ENCODE measurements at places on chromosomes 2 and 18. TPM values are rescaled to one million over a fixed set of nuclear protein-coding genes. Genes with fewer than 3 reads are reported as not detected.

DNA sequence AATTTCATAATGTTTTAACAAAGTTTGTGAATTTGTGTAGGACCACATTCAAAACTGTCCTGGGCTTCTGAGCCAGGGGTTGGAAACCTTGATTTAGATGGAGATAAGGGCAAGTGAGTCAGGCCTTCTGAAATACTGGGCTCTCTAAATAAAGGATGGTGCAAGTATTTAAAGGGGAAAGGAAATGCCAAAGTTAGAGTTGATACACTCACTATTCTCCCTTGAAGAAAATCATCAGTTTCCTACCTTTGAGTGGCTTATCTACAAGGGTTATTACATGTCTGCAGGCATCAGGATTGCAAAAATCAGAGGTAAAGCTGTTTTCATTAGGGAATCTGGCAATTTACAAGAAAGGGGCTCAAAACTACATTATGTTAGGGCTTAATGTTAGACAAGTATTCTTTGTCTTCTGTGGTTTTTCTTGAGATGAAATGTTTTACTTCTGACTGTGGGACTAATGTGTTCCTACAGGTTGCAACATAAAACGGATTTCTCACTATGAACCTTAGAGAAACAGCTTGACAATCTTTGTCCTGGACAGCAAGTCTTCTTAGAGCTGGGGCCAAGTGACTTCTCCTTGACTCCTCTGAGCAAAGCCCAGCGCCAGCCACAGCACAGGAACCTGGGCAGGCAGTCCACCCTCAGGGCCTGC lies 31.1 kb downstream of the RNU4ATAC start:
- no peaks in the 10 kb centered on the region for H3K27me3 ChIP-seq
- no peak overlapping the region for H3K27ac ChIP-seq
- H3K4me1 ChIP-seq, result peaks cover 4% of the 10 kb centered on the region
- DNase-seq, result no peak
- no peaks in the 10 kb centered on the region for H3K36me3 ChIP-seq

DNA sequence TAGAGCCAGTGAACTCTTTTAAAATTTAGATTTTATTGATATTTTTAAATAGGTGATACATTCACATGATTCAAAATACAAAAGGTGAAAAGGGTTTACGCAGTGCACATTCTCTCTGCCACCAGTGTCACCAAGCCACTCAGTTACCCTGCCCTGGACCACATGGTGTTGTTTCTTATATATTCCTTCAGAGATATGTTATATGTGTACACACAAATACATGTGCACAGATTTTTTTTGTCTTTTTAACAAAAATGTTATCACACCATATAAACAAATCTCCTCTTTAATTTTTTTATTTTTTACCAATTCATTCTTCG lies 26.2 kb downstream of the SERPINB4 start:
- H3K27ac ChIP-seq, result no peak overlapping the region
- no peaks in the 10 kb centered on the region for H3K4me1 ChIP-seq
- H3K4me3 ChIP-seq, result no peak overlapping the region
- H3K36me3 ChIP-seq, result no peaks in the 10 kb centered on the region
- DNase-seq, result no peak
- H3K27me3 ChIP-seq, result no peaks in the 10 kb centered on the region

- no peak overlapping the region for H3K27ac ChIP-seq
- no peaks in the 10 kb centered on the region for H3K4me1 ChIP-seq
- no peaks in the 10 kb centered on the region for H3K27me3 ChIP-seq
- no peak overlapping the region for H3K4me3 ChIP-seq
Observed at GRCh38 chr2:97675430-97676113, 6.1 kb downstream of the C2orf92 start.

- peaks cover 33% of the 10 kb centered on the region for H3K4me1 ChIP-seq
- H3K36me3 ChIP-seq, result no peaks in the 10 kb centered on the region
- H3K27me3 ChIP-seq, result no peaks in the 10 kb centered on the region
- peak overlapping the region; percentile 68 for H3K27ac ChIP-seq
Observed at GRCh38 chr2:27762951-27763906, 8.3 kb upstream of the MRPL33 start.

DNA sequence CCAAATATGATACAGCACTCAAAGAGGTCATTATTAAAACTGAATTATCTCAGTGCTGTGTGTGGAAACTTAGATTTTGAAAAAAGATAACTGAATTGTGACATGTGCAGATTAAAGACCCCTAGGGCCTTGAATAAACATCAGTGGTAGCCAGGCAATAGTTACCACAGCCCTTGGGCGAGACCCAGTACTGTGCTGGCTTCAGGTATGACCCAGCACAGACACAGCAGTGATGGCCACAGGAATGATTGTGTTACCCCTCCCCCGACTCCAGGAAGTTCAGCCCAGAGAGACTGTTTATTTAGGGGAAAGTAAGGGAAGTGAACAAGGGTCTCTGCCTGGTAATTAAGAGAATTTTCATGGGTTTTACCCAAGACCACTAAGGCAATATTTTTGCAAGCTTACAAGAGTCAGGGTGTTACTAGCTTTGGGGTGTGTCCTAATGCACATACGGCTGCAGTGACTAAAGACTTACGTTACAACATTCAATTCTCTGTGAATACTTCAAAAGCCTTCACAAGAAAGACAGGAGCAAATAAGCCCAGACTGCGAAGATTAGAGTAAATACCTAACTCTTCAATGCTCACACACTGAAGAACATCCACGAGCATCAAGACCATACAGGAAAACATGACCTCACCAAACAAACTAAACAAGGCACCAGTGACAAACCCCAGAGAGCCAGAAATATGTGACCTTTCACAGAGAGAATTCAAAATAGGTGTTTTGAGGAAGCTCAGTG lies 28.2 kb upstream of the ITGAV start:
- no peak for DNase-seq
- H3K27ac ChIP-seq, result no peak overlapping the region
- H3K4me1 ChIP-seq, result no peaks in the 10 kb centered on the region
- H3K36me3 ChIP-seq, result no peaks in the 10 kb centered on the region
- H3K4me3 ChIP-seq, result no peak overlapping the region
- H3K27me3 ChIP-seq, result no peaks in the 10 kb centered on the region

DNA sequence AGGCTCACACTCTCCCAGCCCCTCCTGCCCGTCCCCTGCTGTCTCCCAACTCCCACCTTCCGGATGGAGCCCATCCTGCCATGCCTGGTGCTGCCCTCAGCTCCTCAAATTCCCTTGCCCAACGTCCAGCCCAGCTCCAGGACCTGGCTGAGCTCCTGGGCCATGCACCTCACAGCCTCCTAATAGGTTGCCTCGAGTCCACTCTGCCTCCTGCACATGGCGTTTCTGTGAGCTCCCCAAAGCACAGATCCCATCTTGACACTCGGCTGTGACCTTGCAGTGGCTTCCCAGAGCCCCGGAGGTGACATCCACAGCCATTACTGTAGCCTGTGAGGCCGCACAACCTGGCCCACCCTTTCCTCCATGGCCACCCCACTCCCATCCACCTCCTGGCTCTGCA lies 191.9 kb upstream of the SALL3 start:
- no peaks in the 10 kb centered on the region for H3K4me1 ChIP-seq
- DNase-seq, result no peak
- no peaks in the 10 kb centered on the region for H3K36me3 ChIP-seq
- H3K27me3 ChIP-seq, result peaks cover 19% of the 10 kb centered on the region
- H3K27ac ChIP-seq, result no peak overlapping the region

DNA sequence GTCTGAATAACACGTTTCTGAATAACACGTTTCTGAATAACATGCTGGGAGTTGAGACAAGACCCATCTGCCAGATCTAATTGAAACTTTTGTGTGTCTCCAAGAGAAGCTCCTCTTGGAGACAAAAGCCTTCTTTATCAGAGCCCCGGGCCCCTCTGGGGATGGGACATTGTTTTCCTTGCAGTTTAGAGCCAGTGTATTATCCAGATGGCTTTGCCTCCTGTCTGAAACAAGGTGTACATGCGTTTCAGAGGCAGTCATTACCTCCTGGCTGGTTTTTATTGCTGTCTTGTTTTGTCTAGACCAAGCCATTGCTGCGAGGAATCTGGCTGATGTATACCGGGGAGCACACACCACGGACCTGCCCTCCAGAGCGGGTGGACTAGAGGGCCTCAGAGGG lies 7.8 kb downstream of the FOSL2 start:
- peaks cover 67% of the 10 kb centered on the region for H3K36me3 ChIP-seq
- H3K27me3 ChIP-seq, result no peaks in the 10 kb centered on the region

DNA sequence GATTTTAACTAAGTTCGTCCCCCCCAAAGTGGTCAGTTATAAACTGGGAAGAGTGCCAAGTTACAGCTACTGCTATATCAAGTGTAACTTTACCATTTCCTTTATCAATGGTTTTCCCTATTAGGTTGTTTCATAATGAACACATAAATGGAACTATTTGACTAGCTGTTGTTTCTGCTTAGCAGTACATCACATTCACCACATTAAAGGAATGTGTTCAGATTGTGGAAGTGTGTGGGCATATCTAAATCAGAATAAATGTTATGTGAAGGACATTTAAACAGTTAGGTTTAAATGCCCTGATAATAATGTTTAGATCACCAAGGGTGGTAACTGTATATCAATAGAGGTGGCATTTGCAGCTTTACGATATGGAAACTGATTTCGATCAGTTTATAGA lies 45.1 kb downstream of the SLC9A4 start:
- no peak overlapping the region for H3K4me3 ChIP-seq
- H3K27me3 ChIP-seq, result no peaks in the 10 kb centered on the region
- no peaks in the 10 kb centered on the region for H3K4me1 ChIP-seq
- H3K27ac ChIP-seq, result peak overlapping the region; percentile 86

DNA sequence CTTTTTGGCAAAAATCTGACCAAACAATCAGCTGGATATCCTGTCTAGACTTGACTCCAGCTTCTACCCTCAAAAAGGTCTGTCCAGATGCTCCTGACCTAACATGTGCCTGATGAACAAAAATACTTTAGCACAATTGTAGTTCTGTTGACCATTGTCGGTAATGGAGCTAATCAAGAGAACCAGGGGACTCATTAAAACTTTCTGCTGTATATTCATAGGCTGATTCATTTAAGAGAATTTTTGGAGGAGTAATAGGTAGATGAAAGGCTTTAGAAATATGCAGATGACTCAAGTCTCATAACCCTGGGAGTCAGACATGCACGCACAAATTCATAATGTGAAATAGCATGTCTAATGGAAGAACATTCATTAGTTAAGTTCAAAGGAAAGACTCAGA lies 514.2 kb downstream of the TXNL1 start:
- no peak overlapping the region for H3K27ac ChIP-seq
- DNase-seq, result no peak
- no peaks in the 10 kb centered on the region for H3K27me3 ChIP-seq
- H3K4me1 ChIP-seq, result no peaks in the 10 kb centered on the region
- H3K36me3 ChIP-seq, result no peaks in the 10 kb centered on the region

- no peak for DNase-seq
- no peak overlapping the region for H3K27ac ChIP-seq
- H3K4me1 ChIP-seq, result peaks cover 54% of the 10 kb centered on the region
- H3K4me3 ChIP-seq, result no peak overlapping the region
- H3K36me3 ChIP-seq, result no peaks in the 10 kb centered on the region
- H3K27me3 ChIP-seq, result no peaks in the 10 kb centered on the region
Observed at GRCh38 chr2:201411421-201411820, 39.8 kb downstream of the TRAK2 start.

DNA sequence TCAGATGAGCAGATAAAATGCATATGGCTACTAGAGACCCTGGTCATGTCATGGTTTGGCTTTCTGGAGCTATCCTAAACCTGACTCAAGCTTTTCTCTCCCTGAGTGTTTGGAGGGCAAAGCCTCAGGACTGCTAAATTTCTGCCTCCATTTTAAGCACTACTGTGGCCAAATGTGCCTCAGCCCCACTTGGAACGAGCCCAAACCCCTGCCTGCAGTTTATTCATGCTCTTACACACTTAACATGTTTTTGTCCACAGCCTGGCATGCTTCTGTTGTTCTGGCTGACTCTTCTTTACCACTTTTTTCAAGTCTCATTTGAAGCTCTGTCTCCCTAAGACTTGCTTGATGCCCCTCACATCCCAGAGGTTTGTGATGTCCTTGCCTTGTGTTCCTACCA lies 24.7 kb downstream of the MGAT5 start:
- no peak overlapping the region for H3K27ac ChIP-seq
- no peaks in the 10 kb centered on the region for H3K27me3 ChIP-seq

DNA sequence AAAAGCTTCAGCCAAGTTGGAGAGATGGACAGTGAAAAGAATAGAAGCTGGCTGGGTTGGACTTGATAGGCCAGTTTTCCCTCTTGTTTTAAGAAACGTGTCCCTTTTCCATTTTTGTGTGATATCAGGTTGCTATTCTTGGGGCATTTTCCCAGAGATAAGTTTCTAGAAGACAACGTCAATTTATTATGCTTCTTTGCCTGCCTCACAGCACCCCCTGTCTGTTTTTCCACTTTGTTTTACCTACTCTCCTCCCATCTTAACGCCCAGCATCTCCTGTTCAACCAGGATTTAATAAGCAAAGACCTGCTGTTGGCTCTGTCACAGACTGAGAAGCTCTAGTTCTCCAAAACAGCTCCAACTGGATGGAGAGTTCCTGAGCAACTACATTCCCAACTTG lies 317.8 kb upstream of the ZNF521 start:
- DNase-seq, result no peak
- H3K27me3 ChIP-seq, result no peaks in the 10 kb centered on the region
- no peaks in the 10 kb centered on the region for H3K36me3 ChIP-seq
- H3K4me3 ChIP-seq, result no peak overlapping the region
- H3K4me1 ChIP-seq, result no peaks in the 10 kb centered on the region
- no peak overlapping the region for H3K27ac ChIP-seq

DNA sequence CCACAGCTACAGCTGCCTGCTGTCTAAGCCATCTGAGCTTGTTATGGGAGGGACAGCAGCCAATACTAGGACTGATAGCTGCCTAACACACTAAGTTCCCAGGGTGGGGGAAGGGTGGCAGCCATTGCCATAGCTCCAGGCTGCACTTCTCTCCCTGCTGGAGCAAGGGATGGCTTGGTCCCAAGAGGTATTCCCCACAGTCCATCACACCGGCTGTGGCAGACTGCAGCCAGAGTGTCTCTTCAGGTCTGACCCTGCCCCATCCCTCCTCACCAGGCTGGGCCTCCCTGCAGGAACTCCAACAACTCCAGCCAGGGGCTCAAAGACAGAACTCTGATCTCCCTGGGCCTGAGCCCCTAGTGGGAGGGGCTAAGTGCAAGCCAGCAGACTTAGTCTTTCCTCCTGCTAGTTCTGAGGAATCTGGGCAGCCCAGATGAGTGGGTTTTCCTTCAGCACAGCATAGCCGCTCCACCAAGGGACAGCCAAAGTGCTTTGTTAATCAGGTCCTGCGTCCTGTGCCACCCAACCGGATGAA lies 632.1 kb downstream of the SOCS6 start:
- H3K27ac ChIP-seq, result no peak overlapping the region
- no peaks in the 10 kb centered on the region for H3K27me3 ChIP-seq
- H3K4me3 ChIP-seq, result no peak overlapping the region
- no peaks in the 10 kb centered on the region for H3K4me1 ChIP-seq

Gene SATB2
- total RNA-seq, result 184 TPM

Gene GAL3ST2
- total RNA-seq, result 311 TPM

All from stomach (tissue), 19 donors.